Right ventricle myocardium inferior (tissue), 1 donor: ENCODE measurements at places on chromosomes 6 and 20.
A peak's percentile ranks its signal among the peaks of the same experiment; 100 is the strongest.

DNA sequence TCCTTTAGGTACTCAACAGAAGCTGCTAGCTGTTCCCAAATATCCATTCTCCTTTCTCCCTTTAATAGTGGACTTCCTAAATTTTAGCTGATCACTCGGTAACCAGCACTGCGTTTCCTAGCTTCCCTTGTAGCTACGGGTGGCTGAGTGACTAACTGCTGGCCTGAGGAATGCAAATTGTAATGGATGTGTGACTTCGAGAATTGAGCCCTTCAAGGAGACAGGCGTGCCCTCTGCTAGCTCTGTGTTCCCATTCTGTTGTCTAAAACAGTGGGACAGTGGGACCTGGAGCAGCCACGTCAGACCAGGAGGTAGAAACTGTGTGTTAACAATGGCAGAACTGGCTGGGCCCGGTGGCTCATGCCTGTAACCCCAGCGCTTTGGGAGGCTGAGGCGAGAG lies 56.5 kb downstream of the SCML4 start:
- DNase-seq, result no peak

DNA sequence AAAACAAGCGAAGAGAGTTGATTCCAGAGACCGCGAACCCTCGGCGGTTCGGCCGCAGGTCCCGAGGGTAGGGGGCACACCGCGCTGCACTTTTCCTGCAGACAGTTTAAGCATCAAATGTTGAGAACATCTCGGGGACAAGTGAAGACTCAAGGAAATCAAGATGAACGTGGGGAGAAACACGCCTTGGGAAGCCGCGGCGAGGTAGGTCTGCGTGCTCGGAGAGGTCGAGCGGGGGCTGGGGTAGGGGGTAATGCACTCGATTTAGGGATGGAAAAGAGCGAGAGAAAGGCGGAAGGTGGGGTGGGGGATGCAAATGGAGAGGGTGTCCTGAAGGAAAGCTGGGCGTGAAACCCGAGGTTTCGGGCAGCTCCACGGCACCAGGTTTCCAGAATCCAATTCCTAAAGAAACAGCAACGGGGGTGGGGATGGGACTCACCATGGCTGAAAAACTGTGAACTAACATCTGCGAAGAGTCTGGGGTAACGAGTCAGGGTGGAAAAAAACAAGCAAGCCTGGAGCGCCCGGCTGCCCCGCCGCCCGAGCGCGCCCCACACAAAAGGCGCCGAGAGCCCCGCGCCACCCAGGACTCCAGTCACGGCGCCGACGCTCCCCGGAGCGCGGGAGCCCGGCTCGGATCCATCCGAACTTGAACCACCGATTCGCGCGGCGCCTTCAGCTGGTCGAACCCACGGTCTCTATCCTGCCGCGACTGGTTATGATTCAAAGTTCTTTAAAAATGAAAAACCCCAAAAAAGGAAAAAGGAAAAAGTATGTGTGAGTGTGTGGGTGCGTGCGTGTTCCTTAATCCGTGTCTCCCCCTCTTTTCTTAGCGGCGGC lies 3.5 kb downstream of the TFAP2A start:
- no peak for DNase-seq

- DNase-seq, result no peak
Measured at GRCh38 chr6:140858381-140858971, 1274.2 kb upstream of the GJE1 start.

- no peak for DNase-seq
Measured at GRCh38 chr6:147161974-147162495, 42.2 kb upstream of the STXBP5 start.

- no peak for DNase-seq
Measured at GRCh38 chr6:41741625-41742490, 5.3 kb downstream of the PGC start.

DNA sequence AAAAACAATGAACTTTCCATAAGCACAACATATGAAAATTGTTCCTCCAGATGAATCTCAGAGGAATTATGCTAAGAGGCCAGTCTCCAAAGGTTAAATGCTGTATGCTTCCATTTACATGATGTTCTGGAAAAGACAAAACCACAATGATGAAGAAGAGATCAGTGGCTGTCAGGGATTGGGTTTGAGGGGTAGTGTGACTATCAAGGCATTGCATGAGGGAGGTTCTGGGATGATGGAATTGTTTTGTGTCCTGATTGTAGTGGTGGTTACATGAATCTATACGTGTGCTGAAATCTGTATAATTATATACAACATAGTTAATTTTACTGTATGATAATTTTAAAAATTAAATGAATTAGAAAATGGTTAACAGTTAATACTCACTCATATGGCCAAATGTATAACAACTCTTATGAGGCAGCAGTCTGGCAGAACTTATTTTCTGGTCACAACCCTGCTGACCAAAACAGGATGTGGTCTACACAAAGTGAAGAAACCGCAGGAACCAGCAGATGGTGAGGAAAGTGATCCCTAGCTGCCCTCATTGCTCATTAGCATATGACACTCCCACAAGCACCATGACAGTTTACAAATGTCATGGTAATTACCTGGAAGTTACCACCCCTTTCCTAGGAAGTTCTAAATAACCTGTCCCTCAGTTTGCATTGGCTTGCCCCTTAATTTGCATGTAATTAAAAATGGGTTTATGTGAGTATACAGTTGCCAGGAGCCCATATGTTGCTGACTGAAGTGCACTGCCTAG lies 31.9 kb downstream of the NSFL1C start:
- DNase-seq, result no peak

DNA sequence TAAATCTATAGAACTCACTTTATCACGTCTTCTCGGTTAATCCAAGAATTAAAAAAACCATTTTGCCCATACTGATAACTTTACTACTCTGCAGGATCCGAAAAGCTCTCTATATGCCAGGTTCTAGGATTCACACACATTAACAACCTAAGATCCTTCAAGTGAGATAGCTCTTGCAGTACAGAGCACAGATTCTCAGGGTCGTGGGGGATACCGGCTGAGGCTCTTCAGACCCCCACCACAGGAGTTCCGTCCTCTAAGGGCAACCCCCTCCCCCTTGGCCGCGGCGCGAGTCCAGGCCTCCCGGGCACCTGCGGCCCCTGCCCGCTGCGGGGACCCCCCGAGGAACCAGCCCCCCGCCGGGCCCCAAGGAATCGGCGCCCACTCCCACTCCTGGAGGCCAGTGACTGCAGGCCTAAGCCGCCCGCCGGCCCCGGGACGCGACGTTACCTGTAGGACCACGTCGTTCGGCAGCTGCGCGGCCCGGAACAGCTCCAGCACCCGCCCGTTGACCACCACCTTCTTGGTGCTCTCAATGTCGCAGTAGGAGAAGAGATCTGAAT lies 892 bp downstream of the REPS1 start:
- peak; percentile 70 for DNase-seq

GRCh38 chr6:99607416-99608036 lies 893 bp downstream of the PRDM13 start:
- DNase-seq, result no peak

GRCh38 chr20:6185268-6185667 lies 62.4 kb upstream of the FERMT1 start:
- DNase-seq, result no peak

DNA sequence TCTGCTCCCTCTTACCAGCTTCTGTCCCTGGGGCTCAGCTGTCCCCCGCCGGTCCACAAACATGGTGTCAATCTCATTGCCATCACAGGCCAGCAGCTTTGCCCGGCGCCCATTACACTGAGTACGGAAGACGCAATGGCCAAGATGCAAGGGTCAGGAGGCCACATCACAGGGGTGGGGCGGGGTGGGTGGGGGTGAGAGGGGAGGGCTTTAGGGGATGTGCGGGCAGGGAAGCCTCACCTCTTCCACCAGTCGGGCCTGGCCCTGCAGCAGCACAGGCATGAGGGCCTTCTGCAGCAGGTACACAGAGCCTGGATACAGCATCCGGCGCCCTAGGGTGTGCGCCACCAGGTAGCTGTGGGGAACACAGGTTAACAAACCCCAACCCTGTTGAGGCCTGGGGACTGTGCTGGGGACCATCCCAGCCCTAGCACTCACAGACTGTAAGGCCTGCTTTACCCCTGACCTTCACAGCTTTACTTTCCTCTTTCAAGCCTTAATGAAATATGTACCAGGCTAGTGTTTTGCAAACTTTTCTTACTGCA lies 10.8 kb upstream of the LY6G5C start:
- no peak for DNase-seq

GRCh38 chr6:113047148-113047547 lies 700.0 kb downstream of the RFPL4B start:
- DNase-seq, result no peak

- no peak for DNase-seq
Measured at GRCh38 chr20:23668477-23668951, 20.3 kb downstream of the CST4 start.

GRCh38 chr6:33690766-33691165 lies 20.7 kb downstream of the UQCC2 start:
- peak; percentile 61 for DNase-seq

GRCh38 chr20:25230166-25230831 lies 17.6 kb upstream of the PYGB start:
- no peak for DNase-seq

- no peak for DNase-seq
Measured at GRCh38 chr6:137637121-137637520, 142.9 kb upstream of the OLIG3 start.

DNA sequence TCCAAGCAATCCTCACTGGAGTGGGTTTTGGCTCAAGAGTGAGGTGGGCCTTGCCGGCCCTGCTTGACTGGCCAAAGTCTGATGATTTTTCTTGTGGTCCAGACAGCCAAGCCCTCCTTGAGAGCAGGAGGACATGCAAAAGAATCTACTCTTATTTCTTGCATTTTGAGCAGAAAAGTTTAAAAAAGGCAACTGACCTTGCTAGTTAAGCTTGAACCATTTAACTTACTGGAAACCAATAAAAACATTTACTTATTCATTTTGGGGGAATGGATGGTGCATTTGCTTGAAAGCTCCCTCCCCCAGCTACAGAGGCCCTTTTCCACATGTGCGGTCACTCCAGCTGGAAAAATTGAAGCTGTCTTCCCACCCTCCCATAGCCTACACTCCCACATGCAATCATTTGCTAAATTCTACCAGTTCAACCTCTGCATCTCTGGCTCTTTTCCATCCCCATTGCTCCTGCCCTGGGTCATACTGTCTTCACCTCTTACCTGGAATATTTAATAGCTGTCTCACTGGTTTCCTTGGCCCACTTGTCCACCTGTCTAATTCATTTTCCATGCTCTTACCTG lies 527.9 kb downstream of the DHX35 start:
- no peak for DNase-seq

- no peak for DNase-seq
Measured at GRCh38 chr6:17469006-17469832, 75.8 kb downstream of the CAP2 start.

DNA sequence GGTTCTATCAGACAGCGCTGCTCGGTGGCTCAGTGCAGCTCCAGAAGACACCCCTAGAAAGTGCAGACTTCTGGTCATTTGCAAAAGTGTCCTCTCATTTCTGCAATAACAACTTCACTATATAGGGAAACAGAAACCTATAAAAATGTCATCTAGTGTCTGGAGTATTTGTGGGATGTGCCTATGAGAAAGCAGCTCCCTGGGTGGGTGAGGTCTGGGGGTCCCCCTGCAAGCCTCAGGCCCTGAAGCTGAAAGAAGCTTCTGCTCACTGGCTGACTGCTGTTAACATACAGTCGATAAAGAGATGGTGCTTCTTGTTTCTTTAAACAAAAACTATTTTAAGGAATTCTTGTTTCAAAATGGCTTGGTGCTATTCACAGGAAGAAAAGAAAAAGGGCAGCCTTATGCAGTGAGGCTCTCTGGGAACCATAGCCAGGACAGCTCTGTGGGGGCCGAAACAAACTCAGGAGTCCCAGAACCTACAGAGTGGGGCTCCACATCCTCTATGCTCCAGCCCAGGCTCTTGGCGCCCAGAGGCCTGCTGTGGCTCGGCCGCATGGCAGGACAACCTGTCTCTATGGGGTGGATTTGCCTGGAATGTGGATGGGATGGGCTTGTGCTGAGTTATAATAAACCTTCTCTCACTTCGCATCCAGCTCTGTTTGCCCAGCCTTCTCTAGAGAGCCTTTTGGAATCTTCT lies 109.7 kb downstream of the BANF2 start:
- DNase-seq, result no peak

DNA sequence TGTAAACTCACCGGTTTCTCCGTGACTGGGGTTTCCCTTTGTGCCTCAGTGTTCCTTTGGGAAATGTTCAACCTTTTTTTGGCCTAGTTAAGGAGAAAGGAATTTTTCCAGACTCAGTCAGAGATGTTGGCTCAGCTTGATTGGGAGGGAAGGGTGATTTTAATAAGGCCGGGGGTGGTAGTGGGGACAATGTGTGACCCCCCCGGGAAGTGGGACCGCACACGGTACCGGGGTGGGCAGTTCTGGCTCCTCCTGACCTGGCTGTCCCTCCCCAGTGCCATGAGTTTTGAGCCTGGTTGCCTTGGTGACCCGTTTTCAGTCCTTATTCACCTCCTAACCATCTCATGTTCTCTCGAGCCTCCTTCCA lies 132.7 kb downstream of the SNX5 start:
- no peak for DNase-seq

DNA sequence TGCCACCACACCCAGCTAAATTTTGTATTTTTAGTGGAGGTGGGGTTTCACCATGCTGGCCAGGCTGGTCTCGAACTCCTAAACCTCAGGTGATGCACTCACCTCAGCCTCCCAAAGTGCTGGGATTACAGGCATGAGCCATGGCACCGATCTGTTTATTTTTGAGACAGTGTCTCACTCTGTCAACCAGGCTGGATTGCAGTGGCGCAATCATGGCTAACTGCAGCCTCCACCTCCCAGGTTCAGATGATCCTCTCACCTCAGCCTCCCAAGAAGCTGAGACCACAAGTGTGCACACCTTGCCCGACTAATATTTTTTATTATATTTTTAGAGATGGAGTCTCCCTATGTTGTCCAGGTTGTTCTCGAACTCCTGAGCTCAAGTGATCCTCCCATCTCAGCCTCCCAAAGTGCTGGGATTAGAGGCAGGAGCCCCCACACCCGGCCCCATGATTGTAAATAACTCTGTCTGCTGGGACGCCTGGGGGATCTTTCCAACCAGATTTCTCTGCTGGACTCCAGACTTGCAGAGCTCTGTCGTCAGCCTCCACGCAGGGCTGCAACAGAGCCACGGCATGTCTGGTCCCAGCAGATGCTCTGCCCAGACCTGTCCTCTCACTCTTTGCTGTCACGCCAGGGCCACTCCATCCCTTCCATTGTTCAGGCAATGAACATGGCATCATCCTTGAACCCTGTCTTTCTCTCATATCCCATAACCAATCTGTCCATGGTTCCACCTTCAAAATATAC lies 25.3 kb downstream of the SYNJ2 start:
- DNase-seq, result no peak

DNA sequence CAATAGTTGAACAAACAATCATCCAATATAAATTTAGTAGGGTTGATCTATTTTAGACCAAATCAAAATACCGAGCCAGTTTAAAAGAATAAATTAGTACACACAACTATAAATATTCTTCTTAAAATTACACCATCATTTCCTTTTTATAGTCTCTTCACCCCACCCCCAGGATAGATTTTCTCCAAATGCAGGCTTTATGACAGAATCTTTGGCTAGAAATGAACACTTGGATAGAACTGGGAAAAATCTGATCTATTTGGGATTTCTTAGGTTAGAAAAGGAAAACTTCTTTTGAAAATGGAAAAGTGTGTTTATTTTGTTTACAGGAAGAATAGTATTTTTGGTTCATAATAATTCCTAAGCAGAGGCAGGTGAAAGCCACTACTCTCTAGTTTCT lies 74.6 kb downstream of the HMGN3 start:
- DNase-seq, result no peak

- no peak for DNase-seq
Measured at GRCh38 chr6:125509477-125509876, 207.7 kb upstream of the HDDC2 start.
